ENCODE measurements at places on chromosomes 4 and X.

DNA sequence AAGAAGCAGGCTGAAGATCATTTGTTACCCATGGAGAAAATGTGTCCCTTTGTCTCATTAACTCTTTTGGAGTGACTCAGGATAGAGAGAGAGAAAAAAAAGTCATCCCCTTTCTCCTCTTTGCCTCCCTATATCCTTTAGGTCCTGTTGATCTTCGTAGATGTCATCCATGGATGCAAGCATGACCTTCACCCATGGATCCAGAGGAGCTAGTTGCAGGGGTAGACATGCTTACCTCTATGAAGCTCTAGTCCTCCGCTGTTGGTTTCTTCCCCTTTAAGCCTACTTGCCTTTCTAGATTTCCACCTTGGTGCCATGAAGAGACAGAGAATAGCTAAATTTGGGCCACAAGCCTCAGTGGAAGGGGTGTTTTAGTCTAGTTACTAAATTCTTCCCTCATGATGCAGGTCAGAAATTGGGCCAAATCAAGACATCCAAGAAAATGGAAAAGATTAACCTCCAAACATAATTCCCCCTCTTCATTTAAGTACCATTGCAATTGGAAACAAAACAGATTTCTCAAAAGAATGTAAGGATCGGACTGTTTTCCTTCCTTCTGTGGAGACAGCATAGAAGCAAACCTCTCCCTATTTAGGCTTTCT, 178.4 kb downstream of the TECRL start:
- DNase-seq: no peak

- no peak for DNase-seq
Observed at GRCh38 chr4:80202190-80202711, 4.9 kb downstream of the PRDM8 start.

GRCh38 chr4:155388162-155388561, 11.4 kb upstream of the MAP9 start:
- no peak for DNase-seq

- no peak for DNase-seq
Observed at GRCh38 chr4:111649308-111649707, 495.9 kb upstream of the FAM241A start.

DNA sequence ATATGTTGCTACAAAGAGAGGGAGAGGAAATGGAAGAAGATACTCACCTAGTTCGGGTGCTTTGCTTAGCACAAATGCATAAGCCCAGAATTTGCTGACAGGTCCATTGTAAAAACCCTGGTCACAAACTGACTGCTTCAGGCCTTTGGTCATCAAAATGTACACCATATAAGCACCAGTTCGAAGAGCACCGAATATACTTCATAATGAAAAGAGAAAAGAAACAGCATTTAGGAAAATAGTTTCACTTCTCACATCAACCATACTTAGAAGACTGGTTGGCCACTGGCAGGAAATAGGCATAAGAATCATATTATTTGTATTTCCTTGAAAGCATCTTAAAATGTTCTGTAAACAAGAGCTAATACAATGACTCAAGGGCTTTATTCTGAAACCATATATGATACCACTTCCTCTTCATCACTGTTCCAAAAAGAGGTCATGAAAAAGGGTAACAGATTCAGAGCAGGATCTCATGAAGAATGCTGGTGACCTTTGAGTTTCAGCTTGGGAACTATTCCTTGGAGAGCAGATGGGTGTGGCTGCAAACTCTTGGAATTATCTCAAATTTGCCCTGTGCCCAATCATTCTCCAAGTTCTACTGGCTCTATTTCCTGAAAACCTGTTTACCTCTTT, 138.7 kb downstream of the ELOVL6 start:
- DNase-seq: no peak

DNA sequence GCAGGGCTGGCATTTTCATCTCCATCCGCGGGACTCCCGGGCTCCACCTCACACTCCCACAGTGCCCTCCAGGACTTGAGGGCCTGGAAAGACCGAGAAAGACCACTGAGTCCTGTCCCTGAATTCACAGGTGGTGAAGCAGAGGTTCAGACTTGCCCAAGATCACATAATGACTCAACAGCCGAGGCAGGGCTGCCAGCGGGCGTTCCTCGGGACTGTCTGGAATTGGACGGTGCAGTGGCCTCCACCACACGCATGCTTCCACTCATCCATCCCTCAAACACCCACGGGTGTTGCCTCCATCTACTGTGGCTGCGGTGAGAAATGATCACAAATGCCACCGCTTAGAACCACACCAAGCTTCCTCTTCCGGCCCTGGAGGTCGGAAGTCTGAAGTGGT, 6.9 kb upstream of the ADRA2C start:
- DNase-seq: no peak

- no peak for DNase-seq
Observed at GRCh38 chr4:143502231-143502630, 11.3 kb upstream of the SMARCA5 start.

DNA sequence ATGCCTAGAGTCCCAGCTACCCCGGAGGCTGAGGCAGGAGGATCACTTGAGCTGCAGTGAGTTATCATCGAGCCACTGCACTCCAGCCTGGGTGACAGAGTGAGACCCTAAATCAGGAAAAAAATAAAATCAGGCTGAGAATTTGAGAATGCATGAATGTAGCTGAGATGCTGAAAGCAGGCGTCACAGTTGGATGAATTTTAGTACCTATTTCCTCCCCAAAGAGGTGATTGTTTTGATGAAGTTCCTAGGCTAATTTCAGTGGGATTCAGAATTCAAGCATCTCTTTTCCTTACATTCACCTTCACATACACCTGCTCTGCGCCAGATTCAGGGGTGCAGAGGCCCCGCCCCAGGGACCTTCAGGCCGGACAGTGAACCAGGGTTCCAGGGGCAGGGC, 3.2 kb downstream of the CFAP99 start:
- no peak for DNase-seq

DNA sequence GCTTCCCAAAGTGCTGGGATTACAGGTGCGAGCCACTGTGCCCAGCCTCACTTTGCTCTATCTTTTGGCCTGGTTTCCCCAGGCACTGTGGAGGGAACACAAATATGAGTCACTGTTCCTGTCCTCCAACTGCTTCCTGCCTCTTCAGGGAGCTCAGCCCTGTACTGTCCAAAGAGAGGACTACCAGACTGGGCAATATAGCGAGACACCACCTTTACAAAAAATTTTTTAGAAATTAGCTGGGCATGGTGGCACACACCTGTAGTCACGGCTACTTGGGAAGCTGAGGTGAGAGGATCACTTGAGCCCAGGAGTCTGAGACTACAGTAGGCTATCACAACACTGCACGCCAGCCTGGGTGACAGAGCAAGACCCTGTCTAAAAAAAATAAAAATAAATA, 16.9 kb upstream of the WAS start:
- DNase-seq: no peak

DNA sequence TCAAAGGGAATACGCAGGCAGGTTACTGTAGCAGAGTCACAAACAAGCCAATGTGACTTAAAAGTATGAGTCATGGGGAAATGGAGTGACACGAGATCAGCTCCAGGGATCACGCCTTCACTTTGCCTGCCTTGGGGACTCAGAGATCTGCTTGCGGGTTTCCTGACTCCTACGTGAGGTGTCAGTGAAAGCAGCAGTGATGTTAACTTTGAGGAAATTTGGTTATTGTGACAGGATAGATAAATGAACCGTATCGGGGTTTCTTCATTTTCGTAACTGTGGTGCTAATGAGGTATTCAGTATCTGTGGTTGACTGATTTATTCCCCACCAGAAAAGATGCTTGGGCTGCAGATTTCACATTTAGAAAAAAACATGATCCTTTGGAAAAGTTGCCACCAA, 383.3 kb upstream of the ZFP42 start:
- DNase-seq: no peak

DNA sequence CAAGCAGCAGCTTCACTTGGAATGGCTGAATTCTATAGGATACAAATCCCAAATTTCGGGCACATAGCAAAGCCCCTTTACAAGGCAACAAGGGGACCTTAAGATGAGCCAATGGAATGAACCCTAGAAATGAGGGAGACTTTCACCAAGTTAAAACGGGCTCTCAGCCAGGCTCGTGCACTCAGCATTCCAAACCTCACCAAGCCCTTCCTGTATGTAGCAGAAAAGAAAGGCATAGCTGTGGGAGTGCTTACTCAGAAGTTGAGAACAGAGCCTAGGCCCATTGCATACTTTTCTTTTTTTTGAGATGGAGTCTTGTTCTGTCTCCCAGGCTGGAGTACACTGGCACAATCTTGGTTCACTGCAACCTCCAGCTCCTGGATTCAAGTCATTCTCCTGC, 10.8 kb upstream of the HERC5 start:
- DNase-seq: no peak

- DNase-seq: no peak
Observed at GRCh38 chr4:8761824-8762205, 109.8 kb downstream of the HMX1 start.

- DNase-seq: no peak
Observed at GRCh38 chrX:42485601-42486000, 292.4 kb downstream of the PPP1R2C start.

- DNase-seq: no peak
Observed at GRCh38 chrX:69120476-69120875, 44.8 kb downstream of the PJA1 start.

DNA sequence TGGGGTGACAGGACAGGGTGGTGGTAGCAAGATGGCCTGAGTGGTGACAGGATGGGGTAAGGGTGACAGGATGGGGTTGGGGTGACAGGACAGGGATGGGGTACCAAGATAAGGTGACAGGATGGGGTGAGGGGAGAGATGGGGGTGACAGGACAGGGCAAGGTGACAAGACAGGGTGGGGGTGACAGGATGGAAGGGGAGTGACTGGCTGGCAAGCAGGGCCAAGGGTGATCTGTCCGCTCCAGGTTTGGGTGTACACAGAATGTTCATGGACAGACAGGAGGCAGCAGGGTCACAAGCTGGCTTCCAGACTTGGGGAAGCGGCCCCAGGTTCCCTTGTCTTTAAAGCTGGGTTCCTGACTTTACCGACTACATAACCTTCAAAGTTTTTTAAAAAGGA, 23.3 kb downstream of the RNF212 start:
- DNase-seq: no peak

GRCh38 chr4:182574706-182575105, 331.5 kb downstream of the TENM3 start:
- no peak for DNase-seq

- no peak for DNase-seq
Observed at GRCh38 chr4:14743601-14744000, 258.7 kb upstream of the CPEB2 start.

GRCh38 chrX:109390556-109390955, 91.3 kb downstream of the GUCY2F start:
- no peak for DNase-seq

GRCh38 chrX:56572975-56573374, 9.5 kb downstream of the UBQLN2 start:
- DNase-seq: no peak

- no peak for DNase-seq
Observed at GRCh38 chr4:56859841-56860240, 38.3 kb upstream of the SPINK2 start.

DNA sequence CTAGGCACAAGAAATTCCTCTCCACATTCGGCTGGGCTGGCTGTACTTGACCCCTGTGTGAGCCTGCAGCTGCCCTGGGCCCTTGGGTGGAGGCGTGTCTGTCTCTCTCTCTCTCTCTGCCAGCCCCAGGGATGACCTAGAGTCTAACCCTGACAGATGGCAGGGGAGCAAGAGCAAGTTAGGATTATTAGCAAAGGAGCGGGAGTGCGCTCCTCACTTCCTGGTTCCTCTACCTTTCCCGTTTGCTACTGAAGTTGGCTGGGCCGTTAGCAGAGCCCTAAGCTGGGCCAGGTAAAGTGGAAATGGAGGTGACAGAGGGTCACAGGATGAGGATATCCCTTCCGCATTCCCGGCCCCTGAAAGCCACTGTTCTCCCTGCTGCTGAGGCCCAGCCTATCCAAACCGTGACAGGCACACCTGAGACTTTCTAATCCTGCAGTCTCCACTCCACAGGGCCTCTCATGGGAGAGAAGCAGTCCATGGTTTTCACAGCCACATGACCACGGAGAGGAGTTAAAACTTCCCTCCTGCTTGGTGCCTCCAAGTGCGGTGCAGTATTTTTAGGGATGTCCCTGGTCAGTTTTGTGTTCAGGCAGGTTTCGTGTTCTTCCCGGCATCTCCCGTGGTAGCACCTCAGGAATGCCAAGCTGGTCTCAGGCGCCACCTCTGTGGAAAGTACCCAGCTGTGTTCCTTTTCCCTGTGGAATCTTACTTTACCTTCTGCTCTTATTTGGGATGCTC, 79.3 kb downstream of the CLDN22 start:
- no peak for DNase-seq

- no peak for DNase-seq
Observed at GRCh38 chr4:179441596-179441995, 1999.4 kb upstream of the AGA start.

DNA sequence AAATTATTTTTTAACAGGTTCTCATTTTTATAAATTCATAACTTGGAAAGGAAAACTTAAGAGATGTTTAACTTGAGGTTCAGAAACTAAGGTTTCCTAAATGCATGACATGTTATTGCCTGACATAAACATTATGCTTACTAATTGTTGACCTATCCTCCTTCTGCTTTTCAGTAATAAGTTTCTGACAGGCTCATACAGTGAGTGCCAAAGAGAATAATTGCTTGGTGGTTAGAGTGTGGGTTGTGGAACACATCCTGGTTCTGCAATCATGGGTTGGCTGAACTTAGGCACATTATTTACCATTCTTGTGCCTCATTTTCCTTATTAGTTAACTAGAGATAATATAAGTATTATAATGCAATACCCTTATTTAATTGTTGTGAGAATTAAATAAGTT, 56.5 kb downstream of the BMPR1B start:
- DNase-seq: no peak

- no peak for DNase-seq
Observed at GRCh38 chrX:105297041-105297440, 76.5 kb upstream of the TEX13A start.

- no peak for DNase-seq
Observed at GRCh38 chrX:72396117-72396516, 90.4 kb upstream of the CITED1 start.

DNA sequence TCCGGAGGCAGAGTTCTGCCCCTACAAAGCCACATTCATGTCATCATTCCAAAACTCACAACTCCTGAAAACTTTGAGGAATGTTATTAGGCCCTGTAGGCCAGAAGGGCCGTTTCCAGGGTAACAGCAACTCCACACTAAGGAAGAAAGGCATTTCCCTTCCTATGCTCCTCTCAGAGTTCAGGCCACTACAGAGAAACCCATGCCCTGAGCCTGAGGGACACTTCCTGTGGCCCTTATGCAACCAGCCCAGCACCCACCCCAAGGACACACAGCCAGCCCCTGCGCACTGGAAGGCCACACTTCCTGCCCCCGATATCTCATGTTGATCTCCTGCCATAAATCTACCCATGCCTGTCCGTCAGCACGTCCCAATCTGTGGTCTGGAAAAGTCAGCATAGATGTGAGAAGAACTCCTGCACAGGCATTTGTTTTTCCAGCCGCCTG, 289.3 kb downstream of the BCOR start:
- no peak for DNase-seq

DNA sequence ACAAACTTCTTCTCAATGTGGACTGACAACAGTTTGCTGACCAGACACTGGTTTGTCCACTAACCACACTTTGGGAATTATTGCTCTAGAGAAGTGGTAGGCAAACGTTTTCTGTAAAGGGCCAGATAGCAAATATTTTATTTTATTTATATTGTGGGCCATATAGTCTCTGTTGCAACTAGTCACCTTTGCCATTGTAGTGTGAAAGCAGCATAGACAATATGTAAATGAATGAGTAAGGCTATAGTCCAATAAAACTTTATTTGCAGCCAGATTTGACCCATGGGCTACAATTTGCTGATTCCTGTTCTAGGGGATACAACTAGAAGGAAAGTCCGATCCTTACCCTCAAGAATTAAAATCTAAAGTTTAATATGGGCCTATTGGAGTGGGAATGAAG, 14.5 kb downstream of the TSPAN7 start:
- no peak for DNase-seq

GRCh38 chr4:118991686-118992085, 103.0 kb downstream of the SYNPO2 start:
- no peak for DNase-seq
